Stimulated activated CD4-positive, alpha-beta T cell treated with anti-CD3 and anti-CD28 coated beads, Interleukin-4, amount 100 ng/mL, for 48 hours (primary cell): ENCODE measurements at places on chromosomes 16 and 17.

GRCh38 chr17:14580499-14580898, 279.6 kb downstream of the HS3ST3B1 start:
- DNase-seq, result no peak

DNA sequence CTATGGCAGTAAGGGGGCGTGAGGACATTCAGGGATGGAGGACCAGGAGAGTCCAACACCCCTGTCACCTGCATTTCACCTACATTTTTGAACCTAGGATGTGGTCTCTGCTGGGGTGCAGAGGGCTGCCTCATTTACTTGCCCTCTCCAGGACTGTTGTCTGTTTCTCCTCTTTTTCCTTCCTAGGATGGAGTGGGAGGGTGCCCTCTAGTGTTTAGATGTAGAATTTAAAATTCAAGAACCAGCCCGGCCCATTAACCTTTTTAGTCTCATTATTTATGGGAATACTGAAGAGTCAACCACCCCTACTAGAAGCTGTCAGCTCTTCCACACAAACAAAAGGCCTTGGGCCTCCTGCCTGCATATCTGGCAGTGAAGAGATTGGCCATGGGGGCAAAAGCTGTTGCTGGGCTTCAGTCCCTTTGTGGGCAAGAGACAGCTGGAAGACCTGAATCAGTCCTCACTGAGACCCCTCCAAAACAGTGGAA, 2.5 kb upstream of the STARD3 start:
- DNase-seq, result no peak

GRCh38 chr16:69823831-69824563, 61.9 kb downstream of the WWP2 start:
- DNase-seq, result no peak

GRCh38 chr16:78655331-78656113, 556.1 kb downstream of the WWOX start:
- DNase-seq, result no peak

GRCh38 chr16:48371393-48371780, 13.8 kb downstream of the SIAH1 start:
- DNase-seq, result no peak

DNA sequence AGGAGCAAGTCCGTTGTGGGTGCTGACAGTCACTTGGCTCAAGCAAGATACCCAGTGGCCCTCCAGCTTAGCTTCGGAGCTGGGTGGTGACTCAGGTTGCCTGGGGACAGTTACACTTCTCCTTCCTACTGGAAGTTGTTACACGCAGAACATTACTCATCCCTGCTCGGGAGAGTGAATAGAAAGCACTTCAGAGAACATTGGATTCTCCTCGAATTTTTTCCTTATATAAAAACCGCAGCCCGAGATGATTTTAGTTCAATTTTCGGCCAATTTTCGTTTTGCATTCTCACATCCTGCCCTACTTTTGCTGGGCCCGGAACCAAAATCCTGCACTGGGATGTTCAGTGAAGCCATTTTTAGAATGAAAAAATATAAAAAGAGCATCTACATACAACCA, 99.7 kb downstream of the ELAC2 start:
- DNase-seq, result no peak

GRCh38 chr17:73420897-73421296, 109.1 kb upstream of the CDC42EP4 start:
- no peak for DNase-seq

GRCh38 chr17:55693254-55694216, 29.1 kb downstream of the TMEM100 start:
- DNase-seq, result no peak

GRCh38 chr17:27824745-27825144, 24.4 kb upstream of the NOS2 start:
- DNase-seq, result no peak

GRCh38 chr16:80720804-80721371, 83.5 kb downstream of the CDYL2 start:
- no peak for DNase-seq
